ENCODE measurements at places on chromosomes 5 and 9.

DNA sequence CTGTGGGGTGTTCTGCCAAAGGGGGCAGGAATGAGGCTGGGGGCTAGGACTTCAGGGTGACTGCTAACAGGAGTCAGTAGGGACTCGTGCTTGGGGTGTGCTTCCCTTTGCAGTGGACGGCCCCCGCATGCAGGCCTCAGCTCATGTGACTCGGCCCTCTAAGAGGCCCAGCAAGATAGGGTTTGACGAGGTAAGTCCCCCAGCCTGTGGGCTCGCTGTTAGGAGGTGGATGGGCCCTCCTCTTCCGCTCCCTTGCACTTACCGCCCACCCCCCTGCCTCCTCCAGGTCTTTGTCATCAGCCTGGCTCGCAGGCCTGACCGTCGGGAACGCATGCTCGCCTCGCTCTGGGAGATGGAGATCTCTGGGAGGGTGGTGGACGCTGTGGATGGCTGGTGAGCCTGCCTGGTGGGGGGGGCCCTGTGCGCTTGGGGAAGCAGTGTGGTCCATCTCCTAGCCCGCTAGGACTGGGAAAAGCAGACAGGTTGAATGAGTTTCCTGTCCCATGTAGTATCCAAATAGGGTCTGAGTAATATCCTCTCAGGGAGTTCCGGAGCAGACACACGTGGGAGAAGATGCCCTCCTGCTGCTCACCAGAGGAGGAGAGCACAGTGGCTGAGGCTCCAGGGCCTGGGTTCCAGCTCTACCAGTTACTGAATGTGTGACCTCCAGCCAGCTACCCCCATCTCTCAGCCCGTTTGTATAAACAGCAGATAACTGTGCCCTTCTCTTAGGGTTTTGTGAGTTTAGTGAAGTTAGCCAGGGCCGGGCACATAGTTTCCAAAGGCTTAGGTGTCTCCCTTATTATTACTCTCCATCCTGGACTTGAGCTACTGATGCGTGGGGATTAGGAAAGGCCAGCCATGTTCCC is 8.2 kb downstream of the CERCAM start:
- DNase-seq: no peak

DNA sequence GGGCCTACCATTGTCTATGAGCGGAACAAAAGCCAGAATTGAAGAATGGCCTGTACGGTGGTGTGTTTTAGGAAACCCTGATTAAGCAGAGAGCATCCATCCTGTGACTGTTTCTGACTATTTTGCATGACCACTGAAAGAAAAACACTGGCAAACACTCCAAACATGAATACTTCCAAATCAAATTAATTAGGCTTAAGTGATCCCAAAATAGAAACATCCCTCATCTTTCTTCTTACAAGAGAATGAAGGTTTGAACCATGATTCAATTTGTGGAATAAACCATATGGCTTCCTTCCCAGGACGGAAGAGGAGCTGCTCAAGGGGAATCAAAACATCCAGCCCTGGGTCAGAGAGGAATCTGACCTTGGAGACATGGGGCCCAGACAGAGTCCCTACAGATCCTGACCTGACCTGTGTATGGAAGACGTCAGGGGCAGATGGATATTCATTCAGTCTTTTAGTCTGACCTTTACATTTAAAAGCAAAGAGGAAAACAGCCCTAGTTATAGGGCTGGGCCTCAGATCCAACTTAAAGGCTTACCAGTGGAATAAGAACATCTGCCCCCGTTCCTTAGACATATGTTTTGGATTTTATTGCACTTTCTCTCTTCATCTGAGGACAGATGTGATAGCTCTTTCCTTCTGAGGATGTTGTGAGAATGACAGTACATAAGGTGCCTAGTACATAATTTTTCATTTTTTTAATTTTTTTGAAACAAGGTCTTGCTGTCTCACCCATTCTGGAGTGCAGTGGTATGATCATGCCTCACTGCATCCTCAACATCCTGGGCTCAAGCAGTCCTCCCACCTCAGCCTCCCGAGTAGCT is 17.6 kb upstream of the RECK start:
- no peak for DNase-seq

- DNase-seq: no peak
These were observed 123.9 kb downstream of the PPP2R2B start for GRCh38 chr5:146754621-146755020.

- no peak for DNase-seq
These were observed 3.5 kb upstream of the WDR5 start for GRCh38 chr9:134132208-134132870.

GRCh38 chr5:107329850-107330249 is 340.9 kb downstream of the EFNA5 start:
- no peak for DNase-seq

- peak; percentile 37 for DNase-seq
These were observed 71.5 kb downstream of the IL6ST start for GRCh38 chr5:55923177-55923771.
